SJSA1 (cell line): ENCODE measurements at places on chromosomes 1 and 21. TPM values are rescaled to one million over a fixed set of nuclear protein-coding genes. Genes with fewer than 3 reads are reported as not detected.

DNA sequence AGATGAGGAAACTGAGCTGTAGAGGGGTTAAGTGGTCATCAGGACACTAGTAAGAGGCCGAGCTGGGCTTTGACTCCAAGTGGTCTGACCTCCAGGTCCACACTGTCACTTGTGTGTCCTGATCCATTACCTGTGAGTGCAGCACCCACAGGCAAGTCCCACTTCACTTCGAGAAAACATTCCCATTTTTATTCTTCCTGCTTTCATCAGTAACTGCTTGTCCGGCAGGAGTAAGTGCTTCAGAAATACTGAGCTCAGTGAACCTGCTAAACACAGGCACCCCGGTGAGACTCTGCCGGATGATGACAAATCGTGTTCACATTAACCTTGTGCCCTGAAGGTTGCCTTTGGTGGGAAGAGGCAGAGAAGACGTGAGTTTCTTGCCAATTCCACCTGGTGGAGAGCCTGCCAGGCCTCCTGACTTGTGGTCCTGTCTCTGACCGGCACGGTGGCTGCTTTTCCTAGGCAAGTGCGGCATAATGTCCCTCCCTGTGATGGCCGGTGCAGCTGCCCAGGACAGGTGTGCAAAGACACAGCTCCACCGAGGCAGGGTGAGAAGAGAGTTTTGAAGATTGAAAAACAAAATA, 29.4 kb downstream of the ZBTB18 start:
- DNase-seq = no peak

- DNase-seq = no peak
Observed at GRCh38 chr1:98887507-98887906, 117.2 kb downstream of the PLPPR5 start.

PGLYRP4 gene
- not detected in 2 replicates for total RNA-seq

FMO3 gene
- total RNA-seq = 3.4 and 5.1 TPM in 2 replicates

FALEC gene
- total RNA-seq = not detected in 2 replicates

KCNE2 gene
- not detected in 2 replicates for total RNA-seq

DNA sequence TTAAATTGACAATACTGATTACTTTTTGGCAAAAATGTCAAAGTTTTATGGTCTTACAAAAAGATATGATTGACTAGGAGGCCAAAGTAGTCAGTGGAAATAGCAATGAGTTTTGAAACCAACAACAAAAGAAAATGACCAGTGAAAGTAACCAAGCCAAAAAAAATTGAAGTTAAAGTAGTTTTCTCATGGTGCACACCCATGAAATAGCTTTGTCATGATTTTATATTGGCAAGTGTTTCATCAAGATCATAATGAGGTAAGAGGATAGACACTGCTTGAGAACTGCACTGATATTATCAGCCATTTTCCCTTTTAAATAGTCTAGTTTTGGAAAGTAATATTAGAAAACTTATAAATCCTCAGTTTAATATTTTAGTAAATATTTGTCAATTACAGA, 206.2 kb upstream of the ADAMTS5 start:
- no peak for DNase-seq

DNA sequence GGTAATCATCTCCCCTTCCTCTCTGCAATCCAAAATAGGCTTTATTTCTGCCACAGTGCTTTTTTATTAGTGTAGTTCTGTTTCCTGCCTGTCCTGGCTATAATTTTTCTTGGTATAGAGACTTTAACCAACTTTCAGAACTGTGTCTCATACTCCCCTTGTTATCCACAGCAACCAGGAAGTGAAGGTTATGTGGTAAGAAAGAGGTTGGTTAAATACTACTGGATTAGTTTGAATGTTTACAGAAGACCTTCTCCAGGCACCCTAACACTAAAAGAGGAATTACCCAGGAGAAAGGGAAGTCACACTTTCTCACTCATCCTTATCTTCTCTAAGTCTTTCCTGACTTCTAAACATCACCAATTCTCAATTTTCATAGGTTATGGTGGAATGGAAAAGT, 17.8 kb upstream of the TNFSF4 start:
- DNase-seq = no peak

- DNase-seq = no peak
Observed at GRCh38 chr1:63983391-63984256, 209.8 kb downstream of the ROR1 start.

ADORA1 gene
- not detected in 2 replicates for total RNA-seq

GIPC2 gene
- total RNA-seq = 0.13 TPM in 1 of 2 replicates, not detected in the other

OPN3 gene
- 60.6 and 89.4 TPM in 2 replicates for total RNA-seq

LIN9 gene
- total RNA-seq = 12.1 and 17.7 TPM in 2 replicates

DNA sequence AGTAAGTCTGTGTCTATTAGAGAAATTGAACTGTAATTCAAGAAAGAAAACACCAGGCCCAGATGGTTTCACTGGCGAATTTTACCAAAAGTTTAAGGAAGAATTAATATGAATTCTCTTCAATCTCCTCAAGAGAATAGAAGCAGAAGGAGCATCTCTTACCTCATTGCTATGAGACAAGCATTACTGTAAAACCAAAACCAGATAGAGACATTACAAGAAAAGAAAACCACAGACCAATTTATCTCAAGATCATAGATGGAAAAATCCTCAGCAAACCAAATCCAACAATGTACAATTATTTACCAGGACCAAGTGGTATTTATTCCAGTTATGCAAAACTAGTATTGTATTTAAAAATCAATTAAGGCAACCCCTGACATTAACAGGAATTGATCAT, 160.6 kb downstream of the LIPI start:
- DNase-seq = no peak

DNA sequence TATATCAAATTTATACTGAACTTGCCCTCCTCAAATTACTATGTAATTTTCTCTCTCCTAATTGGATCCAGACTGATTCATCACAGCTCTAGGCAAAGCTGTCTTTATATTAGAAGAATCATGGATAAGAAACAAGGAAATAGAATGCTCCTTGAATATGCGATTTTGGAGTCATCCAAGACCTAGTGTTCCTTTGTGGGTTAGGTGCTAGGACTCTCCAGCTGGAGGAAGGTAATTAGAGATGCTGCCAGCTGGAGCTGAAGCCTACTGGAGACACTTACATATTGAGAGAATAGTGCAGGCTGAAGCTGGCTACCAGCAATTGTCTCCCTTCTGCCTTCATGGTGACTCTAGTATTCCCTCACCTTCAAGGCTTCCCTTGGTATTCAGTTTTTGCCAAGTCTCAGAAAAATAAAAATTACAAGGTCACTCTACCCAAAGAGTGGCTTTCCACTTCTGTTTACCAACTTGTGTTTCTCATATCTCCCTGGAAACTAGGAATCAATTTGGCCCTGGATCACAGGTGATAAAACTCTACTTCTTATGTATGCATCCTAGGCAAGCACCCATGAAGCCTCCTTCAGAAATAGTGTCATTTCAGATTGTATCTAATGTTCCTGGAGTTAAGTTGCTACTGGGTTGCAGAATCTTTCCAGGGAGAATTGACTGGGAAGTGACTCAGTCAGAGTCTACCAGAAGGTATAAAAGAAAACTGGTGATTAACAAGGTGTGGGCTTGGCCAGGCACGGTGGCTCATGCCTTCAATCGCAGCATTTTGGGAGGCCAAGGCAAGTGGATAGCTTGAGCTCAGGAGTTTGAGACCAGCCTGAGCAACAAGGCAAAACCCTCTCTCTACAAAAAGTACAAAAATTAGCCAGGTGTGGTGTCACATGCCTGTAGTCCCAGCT, 24.4 kb upstream of the DOCK7 start:
- DNase-seq = no peak

FCRL2 gene
- total RNA-seq = not detected in 2 replicates

OR2T2 gene
- total RNA-seq = not detected in 2 replicates

SMPDL3B gene
- total RNA-seq = 0.11 TPM in 1 of 2 replicates, not detected in the other

DNA sequence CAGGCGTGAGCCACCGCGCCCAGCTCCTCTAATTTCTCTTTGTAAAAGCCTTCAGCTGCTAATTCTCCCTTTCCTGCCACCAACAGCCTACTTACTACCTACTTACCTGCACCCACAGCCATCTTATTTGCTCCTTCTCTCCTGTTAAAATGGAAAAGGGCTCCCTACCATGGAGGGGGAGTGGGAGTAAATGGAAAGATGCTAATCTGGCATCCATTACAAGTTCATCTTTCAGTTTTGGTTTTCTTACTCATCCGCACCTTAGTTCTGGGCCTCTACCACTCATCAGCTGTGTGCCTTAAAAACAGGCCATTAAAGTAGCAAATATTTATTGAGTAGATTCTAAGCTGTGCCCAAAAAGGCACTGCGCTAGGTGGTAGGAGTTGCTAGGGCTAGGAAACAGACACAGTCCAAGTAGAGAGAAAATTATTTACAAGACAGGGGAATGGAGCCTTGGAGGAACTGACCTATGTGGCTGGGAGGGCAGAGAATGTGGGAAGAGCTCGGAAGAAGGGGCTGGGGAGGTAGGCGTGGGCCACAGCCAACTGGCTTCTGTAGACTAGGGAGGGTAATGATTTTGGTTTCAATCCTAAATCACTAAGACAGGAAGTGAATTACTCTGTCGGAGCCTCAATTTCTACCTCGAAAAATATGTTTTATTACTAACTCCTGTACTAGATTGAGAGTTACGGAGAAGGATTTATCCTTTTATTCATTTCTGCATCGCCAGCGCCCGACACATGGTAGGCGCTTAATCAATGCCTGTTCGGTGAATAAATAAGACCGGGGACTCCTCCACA, 685 bp upstream of the DDI2 start:
- no peak for DNase-seq

LCE1C gene
- total RNA-seq = not detected in 2 replicates

- no peak for DNase-seq
Observed at GRCh38 chr1:3373175-3373574, 81.3 kb upstream of the ARHGEF16 start.

- DNase-seq = no peak
Observed at GRCh38 chr1:96374076-96374762, 347.4 kb upstream of the PTBP2 start.

GRCh38 chr1:90841473-90841872, 124.4 kb upstream of the BARHL2 start:
- no peak for DNase-seq

DNA sequence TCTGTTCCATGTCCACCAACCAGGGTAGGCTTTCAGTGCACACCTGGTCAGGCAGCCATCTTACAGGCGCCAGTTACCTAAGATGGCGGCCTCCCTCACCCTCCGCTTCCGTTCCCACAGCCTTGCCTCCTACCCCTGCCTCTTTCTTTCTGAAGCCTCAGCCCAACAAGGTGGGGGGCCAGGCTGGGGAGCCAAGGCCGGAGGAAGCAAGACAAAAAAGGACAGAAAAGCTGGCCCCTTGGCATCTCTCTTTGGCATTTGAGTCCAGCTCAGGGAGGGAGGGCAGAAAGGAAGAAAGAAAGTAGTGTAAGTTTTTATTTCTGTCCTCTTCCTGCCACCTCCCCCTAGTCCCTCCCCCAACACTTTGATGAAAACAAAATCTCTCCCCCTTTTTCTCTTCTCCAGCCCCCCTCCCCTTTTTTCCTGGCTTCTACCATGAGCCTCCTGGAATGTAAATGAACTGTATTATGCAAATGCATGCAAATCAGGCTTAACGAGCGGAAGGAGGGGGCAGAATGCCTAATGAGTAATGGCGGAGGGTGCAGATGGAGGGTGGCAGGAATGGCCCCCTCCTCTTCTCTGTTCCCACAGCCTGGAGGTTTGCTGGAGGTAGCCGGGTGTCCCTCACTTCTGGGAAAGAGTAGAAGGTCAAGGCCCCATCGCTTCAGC, 43.8 kb downstream of the RHBG start:
- DNase-seq = no peak

DNA sequence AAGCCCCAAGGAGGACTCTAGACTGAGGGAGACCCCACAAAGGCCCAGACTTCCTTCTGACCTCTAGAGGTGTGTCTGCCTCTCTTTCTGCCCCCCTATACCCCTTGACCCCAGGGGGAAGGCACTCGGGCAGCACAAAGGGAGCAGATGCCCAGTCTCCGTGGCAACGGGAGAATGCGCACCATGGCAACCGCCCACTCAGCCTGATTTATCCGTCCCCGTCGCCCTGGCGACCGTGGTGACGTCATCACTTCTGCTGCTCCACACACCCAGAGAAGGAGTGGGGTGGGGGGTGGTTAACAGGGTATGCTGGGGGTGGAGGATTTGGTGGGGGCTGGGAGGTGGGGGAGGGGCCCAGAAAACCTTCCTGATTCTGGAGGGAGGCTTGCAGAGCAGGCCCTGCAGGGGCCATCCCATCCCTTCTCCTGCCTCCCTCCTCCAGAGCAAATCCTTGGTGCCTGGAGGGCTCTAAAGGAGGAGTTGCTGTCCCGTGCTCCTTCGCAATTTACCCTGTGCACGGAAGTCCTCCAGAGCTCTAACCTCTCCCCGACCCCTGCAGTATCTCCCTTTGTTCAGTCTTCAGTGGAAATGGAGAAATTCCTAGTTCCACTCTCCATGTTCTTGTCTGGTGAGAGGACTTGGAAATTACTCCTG, 6.3 kb downstream of the CELF3 start:
- DNase-seq = no peak

HSD3B1 gene
- total RNA-seq = not detected in 2 replicates

STUM gene
- 0.03 TPM in 1 of 2 replicates, not detected in the other for total RNA-seq

GRCh38 chr21:43736224-43736883, 17.4 kb downstream of the PDXK start:
- DNase-seq = no peak

GUCA2B gene
- total RNA-seq = not detected in 2 replicates

PRKAA2 gene
- total RNA-seq = 0.05 and 0.13 TPM in 2 replicates

PKLR gene
- not detected in 2 replicates for total RNA-seq

TRAF3IP3 gene
- not detected in 2 replicates for total RNA-seq

ZC3H11A gene
- 73.5 and 99.3 TPM in 2 replicates for total RNA-seq

SLC35F3 gene
- not detected in 2 replicates for total RNA-seq

DNA sequence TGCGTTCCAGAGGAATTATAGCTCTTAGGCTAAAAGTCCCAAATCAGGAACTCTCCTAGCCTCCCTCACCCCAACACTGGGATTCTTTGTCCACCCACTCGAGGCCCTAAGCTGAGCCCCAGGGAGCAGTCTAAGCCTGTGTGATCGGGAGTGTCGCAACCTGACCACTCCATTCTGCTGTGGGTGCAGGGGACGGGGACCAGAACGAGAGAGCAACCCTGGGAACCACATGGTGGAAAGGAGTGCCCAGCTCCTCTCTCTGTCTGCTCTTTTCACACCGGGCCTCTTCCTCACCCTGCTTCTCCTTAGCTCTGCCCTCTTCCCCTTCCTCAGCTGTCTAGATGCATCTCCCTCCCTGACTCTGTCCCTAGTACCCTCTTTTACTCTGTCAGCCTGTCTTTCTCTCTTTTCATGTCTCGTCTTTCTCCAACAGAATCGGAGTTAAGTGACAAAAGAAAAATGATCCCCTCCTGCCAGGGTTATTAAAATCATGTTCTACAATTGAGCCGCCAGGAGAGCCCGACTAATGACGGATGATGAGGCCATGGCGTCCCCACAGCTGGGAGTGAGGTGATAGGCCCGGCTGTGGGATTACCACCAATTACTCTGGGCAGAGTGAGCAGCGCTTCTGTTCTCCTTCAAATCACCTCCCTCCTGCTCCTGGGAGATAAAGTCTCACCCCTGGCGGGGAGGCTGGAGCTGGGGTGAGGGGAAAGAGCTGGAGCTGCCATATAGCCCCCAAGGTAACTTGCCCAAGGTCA, 34.5 kb upstream of the CSF3R start:
- no peak for DNase-seq
